Right lobe of liver (tissue), 6 donors: ENCODE measurements at places on chromosomes 12 and 14. TPM values are rescaled to one million over a fixed set of nuclear protein-coding genes. Genes with fewer than 3 reads are reported as not detected.

DNA sequence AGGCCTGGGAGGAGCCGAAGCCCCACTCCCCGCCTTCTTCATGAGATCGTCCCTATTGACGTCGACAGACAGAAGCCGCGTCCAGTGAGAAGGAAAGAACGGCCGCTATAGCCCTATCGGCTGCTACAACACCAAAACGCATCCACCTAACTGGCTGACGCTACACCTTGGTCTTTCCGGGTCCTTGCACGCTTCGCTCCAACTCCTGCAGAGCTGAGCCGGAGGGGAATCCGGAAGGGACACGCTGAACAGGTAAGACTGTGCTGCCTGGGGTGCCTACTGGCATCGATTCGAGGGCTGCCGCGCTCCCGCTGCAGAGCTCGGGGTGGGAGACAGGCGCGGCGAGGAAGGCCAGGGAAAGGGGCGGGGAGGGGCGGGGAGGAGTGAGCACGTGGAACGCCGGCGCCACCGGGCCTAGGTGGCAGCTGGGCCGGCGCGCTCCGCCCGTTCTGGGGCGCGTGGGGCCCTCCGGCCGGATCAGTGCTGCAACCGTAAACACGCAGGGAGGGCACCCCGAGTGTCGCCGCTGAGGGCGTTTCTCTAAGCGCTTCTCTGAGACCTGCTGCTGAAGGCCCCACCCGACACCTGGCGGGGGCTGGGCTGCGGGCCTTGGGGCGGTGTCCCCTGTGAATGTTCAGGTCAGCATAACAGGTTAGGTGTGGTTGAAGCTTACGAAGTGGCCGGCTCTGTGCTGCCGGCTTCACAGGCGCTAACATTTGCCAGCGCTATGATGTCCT is at the start of gene DCAF4:
DCAF4 (plus strand) TSS at position 173 of the 737 bp plus-strand sequence. CDS start 11,515 bp downstream, outside the sequence.
- DNase-seq = peak; percentile 98

DNA sequence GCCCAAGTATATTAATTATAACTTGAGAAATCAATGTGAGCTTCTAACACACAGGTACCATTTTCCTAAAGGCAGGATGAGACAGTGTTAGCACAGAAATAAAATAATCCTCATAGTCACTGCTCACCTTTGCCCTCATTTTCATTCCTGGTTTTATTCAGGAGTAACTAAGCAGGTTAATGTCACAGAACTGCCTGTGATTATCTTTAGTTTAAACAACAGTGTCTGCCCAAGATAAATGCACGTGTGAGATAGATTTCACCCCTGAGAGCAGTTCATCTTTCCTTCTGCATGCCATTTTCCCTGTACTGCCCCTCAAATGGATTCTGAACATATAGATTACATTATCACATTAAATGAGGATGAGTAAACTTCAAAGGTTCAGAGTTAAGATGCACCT is 250.7 kb downstream of the RMST start:
- DNase-seq = no peak

TAS2R46 gene
- total RNA-seq = 1.3 TPM

CHURC1 gene
- 49.8 TPM for total RNA-seq

- DNase-seq = no peak
These were observed 310.2 kb downstream of the CCDC91 start for GRCh38 chr12:28500373-28501024.

REM2 gene
- total RNA-seq = not detected

PPP1R1A gene
- 15.6 TPM for total RNA-seq

DNA sequence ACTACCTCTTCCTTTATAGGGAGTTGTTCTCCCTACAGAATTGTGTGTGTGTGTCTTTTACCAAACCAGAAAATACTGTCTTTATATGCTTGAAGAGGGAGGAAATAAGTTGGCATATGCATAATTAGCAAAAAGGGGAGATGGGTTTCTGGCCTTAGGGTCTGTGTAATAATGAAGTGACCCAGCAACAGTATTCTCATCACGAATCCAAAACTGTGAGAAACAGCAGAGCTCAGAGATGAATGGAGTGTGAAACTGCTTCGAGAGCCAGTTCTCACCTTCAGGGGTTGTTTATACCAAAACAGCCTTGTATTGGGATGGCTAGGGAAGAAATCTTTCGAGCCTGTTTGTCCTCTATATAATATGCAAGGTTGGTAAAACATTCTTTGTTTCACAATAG is 227.5 kb downstream of the MON2 start:
- DNase-seq = no peak

- no peak for DNase-seq
These were observed 250.6 kb downstream of the RGS6 start for GRCh38 chr14:72182708-72183432.

GRCh38 chr14:33561488-33562175 is 389.2 kb downstream of the EGLN3 start:
- DNase-seq = no peak

POTEM gene
- total RNA-seq = not detected

ARF6 gene
- total RNA-seq = 41.4 TPM

DNA sequence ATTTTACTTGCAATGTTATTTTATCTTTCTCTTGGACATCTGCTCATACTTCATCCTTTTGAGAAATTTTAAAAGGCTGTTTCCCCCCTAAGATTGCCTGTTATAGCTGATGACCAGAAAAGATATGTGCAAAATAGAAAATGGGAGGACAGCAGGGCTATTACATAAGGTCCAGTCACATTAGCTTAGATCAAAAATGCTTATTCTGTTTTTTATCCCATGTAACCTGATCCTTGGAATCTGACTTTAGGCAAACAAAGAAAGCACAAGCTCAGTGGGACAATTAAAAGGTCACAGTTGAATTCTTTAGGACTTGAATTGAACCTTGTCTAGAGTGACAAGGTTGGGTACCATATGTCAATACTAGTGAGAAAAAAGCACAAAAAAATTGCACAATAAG is 65.1 kb upstream of the TRHDE start:
- no peak for DNase-seq

DNA sequence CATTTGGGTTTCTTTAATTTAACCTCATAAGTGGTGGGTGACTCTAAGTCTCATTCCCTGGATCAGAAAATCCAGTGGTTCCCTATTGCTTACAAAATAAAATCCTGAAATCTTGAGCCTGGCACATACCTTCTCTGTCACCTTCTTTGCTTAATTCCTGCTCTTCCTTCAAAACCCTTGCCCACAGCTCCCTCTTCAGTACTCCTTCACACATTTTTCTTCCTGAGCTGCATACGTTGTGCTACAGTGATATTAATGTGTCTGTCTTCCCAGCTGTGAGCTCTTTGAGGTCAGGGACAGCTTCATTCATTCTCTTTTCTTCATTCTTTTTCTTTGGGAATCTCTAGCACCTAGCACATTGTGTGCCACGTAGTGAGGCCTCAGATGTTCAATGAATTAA is 9.5 kb downstream of the TSPAN11 start:
- DNase-seq = no peak

PZP gene
- 9.2 TPM for total RNA-seq

GRCh38 chr14:65229748-65230728 is 127.7 kb upstream of the MAX start:
- peak; percentile 53 for DNase-seq

- DNase-seq = no peak
These were observed 47.8 kb downstream of the ATL1 start for GRCh38 chr14:50607761-50608160.

DNA sequence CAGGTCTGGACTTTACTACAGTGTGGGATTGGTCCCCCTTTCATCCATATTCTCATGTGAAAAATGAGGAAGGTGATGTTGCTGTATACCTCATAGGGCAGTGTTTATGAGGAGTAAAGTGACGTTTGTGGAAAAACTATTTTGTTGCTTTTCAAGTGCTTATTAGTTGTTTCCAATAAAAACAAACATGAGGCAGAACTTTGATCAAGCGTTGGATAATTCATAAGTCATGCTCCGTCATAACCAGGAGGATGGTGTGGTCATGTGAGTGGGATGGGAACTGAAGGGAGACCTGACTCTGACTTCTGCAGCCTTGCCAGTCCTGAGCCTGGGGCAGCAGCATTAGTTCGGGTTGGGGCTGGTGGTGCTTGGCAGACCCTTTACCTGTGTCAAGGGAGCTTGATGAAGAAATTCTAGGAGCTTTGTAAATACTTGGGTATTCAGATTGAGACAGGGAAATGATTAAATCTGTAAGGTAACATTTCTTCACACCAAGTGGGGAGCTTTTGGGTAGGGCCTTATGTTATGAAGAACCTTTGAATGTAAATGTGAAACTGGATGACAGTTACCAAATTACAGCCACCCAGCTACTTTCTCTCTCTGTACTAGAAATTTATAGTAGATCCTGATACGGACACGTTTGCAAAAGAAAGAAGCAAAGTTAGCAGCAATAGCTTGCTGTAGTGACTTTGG is 462.4 kb upstream of the RGS6 start:
- DNase-seq = no peak

DNA sequence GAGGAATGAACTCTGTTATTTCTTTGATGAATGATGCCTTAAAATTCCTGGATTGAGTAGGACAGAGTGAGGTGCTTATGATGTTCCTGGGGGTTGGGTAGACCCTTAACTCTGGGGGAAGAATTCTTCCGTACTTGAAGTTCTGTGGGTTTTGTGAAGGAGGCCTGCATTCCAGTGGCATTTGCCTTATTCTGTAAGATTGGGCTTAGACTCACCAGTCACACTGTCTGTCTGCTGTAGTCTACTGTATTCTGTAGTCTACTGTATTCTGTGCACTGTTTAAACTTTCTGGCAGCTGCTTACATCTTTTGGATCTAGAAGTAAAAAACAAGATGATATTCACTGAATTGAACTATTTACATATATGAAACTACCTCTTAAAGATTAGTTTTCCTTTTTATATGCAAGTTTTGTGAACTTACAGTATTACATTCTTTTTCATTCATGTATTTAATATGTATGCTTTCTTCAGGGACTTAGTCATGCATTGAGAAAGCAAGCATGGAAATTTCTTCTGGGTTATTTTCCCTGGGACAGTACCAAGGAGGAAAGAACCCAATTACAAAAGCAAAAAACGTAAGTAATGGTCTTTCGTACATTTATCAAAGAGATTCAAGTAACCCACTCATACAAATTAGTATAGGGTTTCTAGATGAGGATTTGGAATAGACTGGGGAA is 42.3 kb upstream of the TPH2 start:
- no peak for DNase-seq

DNA sequence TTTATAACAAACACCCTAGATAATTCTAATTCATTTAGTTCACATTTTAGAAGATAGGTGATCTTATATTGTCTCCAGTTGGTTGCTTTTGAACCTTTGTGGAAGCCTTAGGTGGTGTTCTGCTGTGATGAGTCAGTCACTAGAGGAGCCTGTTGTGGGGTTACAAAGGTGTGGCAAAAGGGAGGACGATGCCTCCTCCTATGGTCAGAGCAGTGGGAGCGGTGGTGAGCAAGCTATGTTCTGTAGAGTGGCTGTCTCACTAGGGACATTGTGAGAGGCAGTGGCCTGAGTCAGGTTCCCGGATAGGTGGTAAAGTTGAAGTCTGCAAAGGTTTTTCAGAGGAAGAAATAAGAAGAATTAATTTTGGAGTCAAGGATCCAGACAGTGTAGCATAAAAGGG is 71.6 kb upstream of the USP44 start:
- no peak for DNase-seq

GRCh38 chr12:1811948-1812291 is 8.4 kb upstream of the LRTM2 start:
- DNase-seq = no peak

- no peak for DNase-seq
These were observed 40.4 kb downstream of the PSEN1 start for GRCh38 chr14:73176685-73177084.

KRT79 gene
- total RNA-seq = not detected

GRCh38 chr12:94761559-94761958 is 111.2 kb upstream of the TMCC3 start:
- no peak for DNase-seq

- DNase-seq = no peak
These were observed 15.8 kb upstream of the HVCN1 start for GRCh38 chr12:110704750-110705149.

- DNase-seq = no peak
These were observed 935 bp downstream of the TBC1D30 start for GRCh38 chr12:64825143-64826021.

MYRFL gene
- not detected for total RNA-seq

- DNase-seq = no peak
These were observed 422.1 kb downstream of the AACS start for GRCh38 chr12:125487336-125487735.

GRCh38 chr14:104171029-104171697 is 32.8 kb downstream of the KIF26A start:
- DNase-seq = no peak
